Fibroblast of lung (primary cell): ENCODE measurements at places on chromosomes 3 and 15. TPM values are rescaled to one million over a fixed set of nuclear protein-coding genes. Genes with fewer than 3 reads are reported as not detected.

GRCh38 chr3:143648708-143649107 lies 199.6 kb downstream of the SLC9A9 start:
- DNase-seq = no peak

DNA sequence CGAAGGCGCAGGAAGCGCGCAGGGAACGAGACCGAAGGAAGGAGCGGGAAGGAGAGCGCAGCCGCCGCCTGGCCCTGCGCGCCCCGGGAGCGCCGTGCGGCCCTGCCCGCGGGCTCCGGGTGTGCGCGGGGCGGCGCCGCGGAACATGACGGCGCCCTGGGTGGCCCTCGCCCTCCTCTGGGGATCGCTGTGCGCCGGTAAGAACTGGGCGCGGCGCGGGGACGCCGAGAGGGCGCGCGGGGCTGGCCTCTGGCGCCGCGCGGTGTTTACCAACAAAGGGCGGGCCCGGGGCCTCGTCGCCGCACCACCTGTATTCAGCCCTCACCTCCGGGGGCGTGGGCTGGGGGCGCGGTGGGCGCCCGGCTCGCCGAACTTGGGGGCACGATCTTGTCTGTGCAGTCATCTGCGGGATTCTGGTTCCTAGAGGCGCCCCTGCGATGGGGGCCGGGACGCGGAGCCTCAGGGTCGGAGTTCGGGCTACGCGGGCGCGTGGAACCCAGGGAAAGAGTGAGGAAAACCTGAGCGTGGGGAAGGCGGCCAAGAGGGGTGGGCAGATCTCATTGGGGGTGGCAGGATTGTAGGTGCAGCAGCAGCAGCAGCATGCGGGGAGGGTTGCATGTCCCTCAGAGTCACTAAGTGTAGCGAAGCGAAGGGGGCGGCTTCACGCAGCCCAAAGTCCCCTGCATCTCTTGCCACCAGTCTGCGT lies 641 bp downstream of the ACVR2B start:
- peak; percentile 19 for DNase-seq

- DNase-seq = no peak
Observed at GRCh38 chr3:186653080-186653707, 12.6 kb upstream of the HRG start.

- DNase-seq = no peak
Observed at GRCh38 chr15:68582864-68583263, 4.1 kb downstream of the CORO2B start.

GRCh38 chr15:78396976-78397375 lies 41.0 kb upstream of the IREB2 start:
- no peak for DNase-seq

Gene VILL
- 1.9 and 2.0 TPM in 2 replicates for polyA plus RNA-seq

Gene ADGRG7
- polyA plus RNA-seq = not detected in 2 replicates

Gene WDR93
- 0.14 TPM in 1 of 2 replicates, not detected in the other for polyA plus RNA-seq

Gene ALAS1
- polyA plus RNA-seq = 60.9 and 84.4 TPM in 2 replicates

Gene GP9
- not detected in 2 replicates for polyA plus RNA-seq

Gene CD200
- polyA plus RNA-seq = 0.22 and 2.5 TPM in 2 replicates
